AG04450 (cell line): ENCODE measurements at places on chromosomes 12 and 14. TPM values are rescaled to one million over a fixed set of nuclear protein-coding genes. Genes with fewer than 3 reads are reported as not detected.

- no peak for DNase-seq
Observed at GRCh38 chr14:91061056-91061887, 831 bp upstream of the RPS6KA5 start.

DNA sequence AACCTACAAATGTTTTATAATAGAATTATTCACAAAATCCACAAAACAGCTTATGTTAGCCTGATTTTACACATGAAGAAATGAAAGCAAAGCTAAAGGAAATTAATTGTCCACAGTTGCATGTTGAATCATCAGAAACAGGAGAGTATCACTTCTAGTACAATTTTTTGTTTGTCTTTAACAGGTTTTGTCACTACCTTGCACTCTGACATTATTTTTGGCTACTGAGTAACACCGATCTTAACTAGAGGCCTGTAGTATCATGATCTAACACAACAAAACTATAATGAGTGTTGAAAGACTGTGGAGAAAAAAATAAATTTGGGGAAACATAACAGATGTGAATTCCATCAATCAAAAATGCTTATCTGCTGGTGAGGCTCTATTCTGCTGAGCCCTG, 60.1 kb downstream of the TAOK3 start:
- no peak for DNase-seq

GRCh38 chr14:63928744-63929174, 76.0 kb downstream of the SYNE2 start:
- DNase-seq: no peak

DNA sequence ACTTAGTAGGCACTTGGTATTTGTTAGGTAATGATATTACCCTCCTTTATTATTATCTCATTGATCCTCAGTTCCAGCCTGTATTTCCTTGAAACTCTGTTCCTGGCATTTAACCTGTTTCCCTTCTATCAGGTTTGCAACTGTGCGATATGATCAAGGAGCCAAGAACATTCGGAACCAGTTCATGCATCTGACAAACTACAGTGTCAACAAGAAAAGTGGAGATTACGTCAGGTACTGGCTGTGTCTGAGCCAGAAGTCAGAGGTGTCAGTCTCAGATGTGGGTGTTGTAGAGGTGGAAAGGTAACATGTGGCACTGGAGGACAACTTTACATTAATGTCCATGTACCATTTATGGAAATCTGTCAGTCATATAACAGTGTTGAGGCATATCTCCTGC, 56.7 kb downstream of the TTLL5 start:
- DNase-seq: no peak

GRCh38 chr12:27344246-27344645, 11.6 kb downstream of the BMAL2 start:
- DNase-seq: no peak

GRCh38 chr14:61527325-61528100, 167.8 kb upstream of the HIF1A start:
- no peak for DNase-seq

DNA sequence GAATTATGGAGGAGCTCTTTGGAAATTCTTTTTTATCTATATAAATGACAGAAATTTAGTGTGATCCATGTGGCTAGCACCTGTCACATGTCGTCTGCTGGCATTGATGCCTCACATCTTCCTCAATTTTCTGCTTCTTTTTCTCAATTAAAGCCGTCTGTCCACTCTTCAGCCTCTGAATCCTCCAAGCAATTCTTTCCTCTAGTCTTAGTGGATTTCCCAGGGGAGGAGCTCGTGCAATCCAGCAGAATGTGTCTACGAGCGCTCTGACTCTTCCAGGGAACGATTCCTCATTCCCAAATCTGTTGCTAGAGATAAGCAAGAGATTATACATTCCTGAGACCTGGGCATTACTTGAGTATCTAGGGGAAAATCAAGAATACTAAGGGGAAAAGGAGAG, 176.6 kb downstream of the EMP1 start:
- DNase-seq: no peak

GRCh38 chr12:90449611-90450010, 505.4 kb downstream of the CCER1 start:
- DNase-seq: no peak

GRCh38 chr14:62546862-62547474, 498.3 kb downstream of the KCNH5 start:
- no peak for DNase-seq

DNA sequence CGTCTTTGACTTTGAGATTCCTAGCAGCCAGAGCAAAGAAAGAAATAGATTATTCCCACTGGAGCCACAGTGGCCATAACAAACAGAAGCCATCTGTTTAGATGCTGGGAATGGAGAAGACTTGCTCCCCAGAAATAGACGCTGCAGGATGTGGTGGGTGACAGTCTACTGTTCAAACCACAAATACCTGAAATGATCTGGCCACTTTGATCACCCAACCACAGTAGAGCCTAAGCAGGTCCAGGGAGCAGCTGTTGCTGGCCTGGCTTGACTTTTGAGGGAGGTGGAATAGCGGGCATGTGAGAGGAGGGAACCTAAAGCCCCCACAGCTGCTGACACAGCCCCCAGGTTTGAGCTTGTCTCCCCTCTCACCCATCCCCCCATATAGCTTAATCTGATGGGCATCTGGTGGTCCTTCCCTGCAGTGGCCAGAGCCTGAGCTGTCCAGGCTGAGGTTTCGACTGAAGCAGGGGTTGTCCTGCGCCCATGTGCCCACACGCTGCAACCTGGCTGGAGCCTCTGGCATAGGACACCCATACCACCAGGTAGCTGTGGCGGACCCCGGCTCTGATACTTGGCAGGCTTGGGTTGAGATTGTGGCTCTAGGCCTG, 38.7 kb downstream of the SH2B3 start:
- DNase-seq: no peak

GRCh38 chr14:106372870-106373652, 846.7 kb downstream of the TMEM121 start:
- DNase-seq: no peak

GRCh38 chr12:23342407-23342806, 607.1 kb downstream of the SOX5 start:
- DNase-seq: no peak

- DNase-seq: no peak
Observed at GRCh38 chr12:40717576-40717975, 25.3 kb downstream of the CNTN1 start.

GRCh38 chr12:72337382-72337781, 65.2 kb downstream of the TRHDE start:
- DNase-seq: no peak

HCAR1 gene
- polyA plus RNA-seq: 0.02 and 0.05 TPM in 2 replicates

PXMP2 gene
- polyA plus RNA-seq: 17.3 and 19.6 TPM in 2 replicates

SLCO1B1 gene
- not detected in 2 replicates for polyA plus RNA-seq

NANOG gene
- polyA plus RNA-seq: 0.01 TPM in 1 of 2 replicates, not detected in the other

FRMD6 gene
- 183 and 221 TPM in 2 replicates for polyA plus RNA-seq

NIN gene
- polyA plus RNA-seq: 25.1 and 26.9 TPM in 2 replicates

BAG5 gene
- polyA plus RNA-seq: 10.5 and 12.5 TPM in 2 replicates

KCNH5 gene
- 0.24 TPM in 2 replicates for polyA plus RNA-seq

HCAR2 gene
- polyA plus RNA-seq: not detected in 2 replicates
